ENCODE measurements at places on chromosomes 12 and 14.

DNA sequence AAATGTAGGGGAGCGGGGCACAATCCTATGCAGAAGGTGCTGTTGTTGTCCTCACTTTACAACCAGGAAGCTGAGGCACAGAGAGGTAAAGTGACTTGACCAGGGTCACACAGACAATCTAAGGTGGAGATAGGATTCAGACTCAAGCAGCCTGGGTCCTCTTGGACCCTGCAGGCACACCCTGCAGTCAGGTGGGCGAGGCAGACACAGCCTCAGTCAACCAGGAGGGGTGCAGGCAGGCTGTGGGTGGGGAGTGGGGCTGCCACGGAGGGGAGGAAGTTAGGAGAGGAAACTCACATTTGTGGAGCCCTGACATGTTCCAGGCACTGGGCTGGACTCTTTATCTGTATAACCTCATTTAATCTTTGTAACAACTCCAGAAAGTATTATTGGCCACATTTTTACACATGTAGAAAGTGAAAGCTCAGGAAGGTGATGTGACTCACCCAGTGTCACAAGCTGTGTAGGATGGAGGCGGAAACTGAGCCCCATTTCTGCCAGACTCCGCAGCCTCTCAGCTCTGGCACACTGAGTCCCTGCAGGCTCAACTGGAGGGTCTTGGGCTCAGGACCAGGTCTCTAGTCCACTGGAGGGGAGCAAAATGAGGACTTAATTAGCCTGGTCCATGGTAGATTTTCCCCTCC is 24.9 kb upstream of the CHGA start:
- no peak for DNase-seq

DNA sequence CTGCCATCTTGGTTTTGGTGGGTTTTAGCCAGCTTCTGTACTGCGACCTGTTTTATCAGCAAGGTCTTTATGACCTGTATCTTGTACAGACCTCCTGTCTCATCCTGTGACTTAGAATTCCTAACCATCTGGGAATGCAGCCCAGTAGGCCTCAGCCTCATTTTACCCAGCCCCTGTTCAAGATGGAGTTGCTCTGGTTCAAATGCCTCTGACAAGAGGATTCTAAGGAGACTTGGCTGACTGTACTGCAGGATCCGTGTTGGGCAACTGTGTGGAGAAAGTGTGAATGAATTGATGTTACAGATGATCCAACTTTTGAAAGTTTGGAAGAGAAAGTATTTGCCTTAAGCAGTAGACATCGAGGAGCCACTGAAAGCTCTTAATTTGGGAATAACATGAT is 91.0 kb downstream of the TTLL5 start:
- DNase-seq, result no peak

- DNase-seq, result peak; percentile 2
These were observed 766.2 kb downstream of the FLRT2 start for GRCh38 chr14:86296173-86296572.

DNA sequence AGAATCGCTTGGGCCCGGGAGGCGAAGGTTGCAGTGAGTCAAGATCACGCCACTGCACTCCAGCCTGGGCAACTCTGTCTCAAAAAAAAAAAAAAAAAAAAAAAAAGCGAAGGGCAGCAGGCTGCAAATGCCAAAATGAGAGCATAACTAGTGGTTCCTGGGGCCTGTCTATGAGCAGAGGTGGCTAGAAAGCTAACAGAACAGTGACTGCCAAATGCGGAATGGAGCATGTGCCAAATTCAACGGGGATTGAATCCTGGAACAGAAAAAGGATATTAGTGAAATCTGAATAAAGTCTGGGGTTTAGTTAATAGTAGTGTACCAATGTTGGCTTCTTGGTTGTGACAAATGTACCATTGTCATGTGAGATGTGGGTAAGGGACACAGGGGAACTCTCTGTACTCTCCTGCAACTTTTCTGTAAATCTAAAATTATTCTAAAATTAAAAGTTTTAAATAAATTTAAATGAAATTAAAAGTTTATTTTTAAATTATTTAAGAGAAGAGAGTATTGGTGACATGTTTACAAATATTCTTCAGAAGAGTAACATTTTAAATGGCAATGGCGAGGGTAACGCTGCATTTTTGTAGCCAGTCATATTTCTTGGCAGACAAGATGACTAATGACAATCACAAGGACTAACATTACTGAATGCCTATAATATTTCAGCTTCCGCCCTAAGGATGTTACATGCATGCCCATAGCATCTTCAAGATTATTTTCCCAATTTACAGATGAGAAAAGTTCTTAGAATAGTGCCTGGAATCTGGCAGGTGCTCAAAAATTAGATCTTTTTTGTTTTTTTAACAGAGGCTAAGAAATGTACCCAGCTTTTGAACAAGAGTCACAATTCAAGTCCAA is 28.9 kb upstream of the NUDT4 start:
- no peak for DNase-seq

- DNase-seq, result no peak
These were observed 28.4 kb downstream of the DIP2B start for GRCh38 chr12:50533203-50533584.

- DNase-seq, result no peak
These were observed 716 bp downstream of the HSP90AA1 start for GRCh38 chr14:102085948-102086708.

- no peak for DNase-seq
These were observed 81.0 kb downstream of the ETV6 start for GRCh38 chr12:11730299-11731041.

DNA sequence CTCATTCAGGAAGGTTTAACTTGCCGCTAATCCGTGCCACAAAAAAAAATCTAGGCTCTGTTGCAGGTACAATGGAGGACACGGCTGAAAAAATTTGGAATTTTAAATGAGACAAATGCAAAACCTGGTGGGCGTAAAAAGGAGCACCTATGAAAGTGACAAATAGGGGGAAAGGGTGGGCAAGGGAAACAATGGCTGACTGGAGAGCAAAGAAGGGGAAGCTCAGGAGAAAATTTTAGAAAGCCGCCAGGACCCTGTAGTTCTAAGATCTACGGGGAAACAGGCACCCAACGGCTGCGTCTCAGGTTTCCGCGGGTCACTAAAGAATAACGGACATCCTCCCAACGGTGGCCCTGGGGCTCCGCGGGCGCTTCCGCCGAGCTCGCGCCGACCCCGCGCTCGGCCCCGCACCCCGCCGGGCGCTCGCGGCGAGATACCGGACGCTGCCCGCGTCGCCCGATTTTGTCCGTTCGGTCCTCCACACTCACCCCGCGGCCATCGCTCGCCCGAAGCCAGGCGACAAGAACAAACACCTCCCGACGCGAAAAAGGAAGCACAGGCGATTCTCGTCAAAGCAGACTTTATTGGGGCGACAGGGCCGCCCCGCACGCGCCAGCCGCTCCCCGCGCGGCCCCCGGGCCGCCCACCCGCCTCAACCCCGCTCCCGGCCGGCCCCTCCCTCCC is 1.1 kb upstream of the YY1 start:
- no peak for DNase-seq

DNA sequence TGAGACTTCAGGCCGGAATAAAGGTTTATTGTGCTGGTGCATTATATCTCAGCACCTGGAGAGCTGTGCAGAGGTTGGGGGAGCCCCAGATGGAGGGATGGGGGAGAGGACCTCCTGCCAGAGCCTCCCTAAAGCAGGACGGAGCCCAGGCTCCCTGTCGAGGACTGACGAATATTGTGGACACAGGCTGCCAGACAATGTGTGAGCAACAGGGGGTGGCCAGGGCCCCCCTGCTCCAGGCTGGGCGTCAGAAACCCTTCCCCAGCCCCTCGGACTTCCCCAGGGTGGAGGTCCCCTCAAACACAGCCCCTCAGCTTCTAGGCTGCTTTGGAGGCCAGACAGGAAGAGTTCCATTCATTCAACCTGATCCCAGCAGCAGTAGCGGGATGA is 8.0 kb downstream of the TMEM119 start:
- DNase-seq, result no peak
